ENCODE measurements at places on chromosomes 2 and 18. TPM values are rescaled to one million over a fixed set of nuclear protein-coding genes. Genes with fewer than 3 reads are reported as not detected.

DNA sequence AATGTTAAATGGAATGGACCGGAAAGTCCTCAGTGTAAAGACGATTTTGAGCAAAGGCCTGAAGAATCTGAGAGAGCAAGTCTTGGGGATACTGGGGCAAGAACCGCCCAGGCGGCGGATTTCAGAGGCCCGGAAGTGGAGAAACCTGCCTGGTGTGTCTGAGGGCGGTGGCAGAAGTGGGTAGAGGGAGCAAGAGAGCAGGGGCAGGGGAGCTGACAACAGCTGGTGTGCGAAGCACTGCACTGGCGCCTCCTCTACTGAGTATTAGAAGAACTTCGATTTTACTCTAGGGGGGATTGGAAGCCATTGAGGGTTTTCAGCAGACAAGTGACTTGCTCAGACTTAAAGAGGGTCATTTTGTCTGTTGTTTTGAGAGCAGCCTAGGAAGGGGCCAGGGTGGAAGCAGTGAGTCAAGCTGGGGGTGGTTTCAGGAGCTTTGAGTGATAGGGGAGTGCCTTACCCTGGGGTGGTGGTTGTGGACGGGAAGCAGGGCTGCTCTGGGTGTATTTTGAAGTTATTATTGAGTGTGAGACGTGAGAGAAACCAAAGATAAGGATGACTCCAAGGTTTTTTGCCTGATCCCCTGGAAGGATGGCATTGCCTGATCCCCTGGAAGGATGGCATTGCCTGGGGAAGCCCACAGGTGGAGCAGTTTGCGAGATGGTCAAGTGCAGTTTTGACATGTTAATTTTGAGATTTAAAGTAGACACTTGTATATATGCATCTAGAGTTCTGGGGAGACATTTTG is 52.5 kb downstream of the ZNF236 start:
- DNase-seq = no peak

DNA sequence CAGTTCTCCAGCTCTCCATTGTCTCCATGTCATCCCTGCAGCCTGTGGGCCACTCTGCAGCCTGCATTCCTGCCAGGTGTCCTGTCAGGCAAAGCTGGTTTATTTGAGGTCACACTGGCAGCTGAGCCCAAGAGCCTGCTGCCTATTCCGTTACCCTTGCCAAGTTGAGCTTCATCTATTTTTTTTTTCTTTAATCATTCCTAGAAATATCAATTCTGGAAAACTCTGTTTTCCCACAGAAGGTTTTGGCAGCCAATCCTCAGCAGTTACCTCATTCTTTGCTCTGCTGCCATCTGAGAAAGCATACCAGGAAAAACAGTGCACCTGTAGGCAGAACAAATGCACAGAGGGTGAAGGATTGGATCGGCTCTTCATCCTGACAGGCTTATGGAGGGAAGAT is 411.0 kb upstream of the ACVR2A start:
- DNase-seq = peak; percentile 88

Gene ANKRD23
- total RNA-seq = 2.2 TPM

DNA sequence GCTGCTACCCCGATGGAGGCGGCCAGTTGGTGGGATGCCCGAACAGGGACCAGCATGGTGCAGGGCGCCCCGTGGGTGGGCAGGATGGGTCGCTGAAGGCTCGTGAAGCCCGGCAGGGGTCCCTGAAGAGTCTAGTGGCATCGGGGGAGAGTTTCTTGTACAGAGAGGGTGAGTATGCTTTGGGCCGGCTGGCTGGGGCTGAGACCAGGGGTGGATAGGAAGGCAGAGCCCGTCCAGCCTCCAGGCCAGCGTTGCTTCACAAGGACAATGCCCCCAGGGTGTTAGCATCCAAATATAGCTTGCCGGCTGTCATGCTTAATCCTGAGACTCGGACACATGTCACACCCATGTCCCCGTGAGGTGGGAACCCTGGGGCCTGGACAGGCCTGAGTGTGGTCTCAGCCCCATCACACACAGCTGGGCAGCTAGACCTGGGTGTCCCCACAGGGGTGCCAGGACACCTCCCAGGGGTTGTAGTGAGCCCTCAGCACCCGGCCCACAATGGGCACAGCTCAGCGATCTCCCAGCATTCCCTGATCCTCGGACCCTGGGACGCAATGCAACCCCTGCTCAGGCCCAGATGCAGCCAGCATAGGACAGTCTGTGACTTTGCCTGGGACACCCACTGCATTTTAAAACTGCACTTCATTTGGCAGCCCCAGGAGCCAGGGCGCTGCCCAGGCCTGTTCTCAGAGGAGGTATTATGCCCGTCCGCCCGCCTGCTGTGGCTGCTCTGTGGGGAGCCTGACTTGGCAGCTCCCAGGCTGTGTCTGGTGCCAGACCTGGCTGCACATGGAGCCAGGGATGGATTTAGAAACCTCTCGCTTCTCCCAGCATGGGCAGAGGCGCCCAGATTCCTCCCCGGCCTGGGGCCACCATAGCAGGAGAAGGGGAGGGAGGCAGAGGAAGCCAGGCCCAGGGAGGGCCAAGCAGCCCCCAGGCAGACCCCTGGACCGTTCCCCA is 36.4 kb downstream of the RAMP1 start:
- peak; percentile 58 for DNase-seq

Gene CYP27A1
- not detected for total RNA-seq

Gene FER1L5
- total RNA-seq = not detected

Gene MTERF4
- 24.9 TPM for total RNA-seq

DNA sequence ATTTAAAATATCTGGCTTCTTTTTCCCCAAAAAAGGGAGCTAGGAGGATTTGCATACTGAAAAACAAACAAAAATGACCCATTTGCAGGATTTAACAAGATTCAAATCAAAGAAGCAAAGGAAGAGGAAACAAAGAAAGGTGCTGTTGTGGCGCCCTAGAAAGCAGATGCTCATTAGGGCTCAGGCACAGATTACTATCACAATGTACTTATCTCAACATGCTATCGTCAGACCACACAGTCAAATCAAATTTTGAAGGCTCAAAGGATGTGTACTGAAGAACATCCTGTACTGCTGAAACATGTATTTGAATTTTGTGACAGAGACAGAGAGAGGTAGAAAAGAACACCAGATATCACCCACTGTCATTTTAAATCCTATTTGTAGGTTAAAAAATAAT is 10.9 kb downstream of the RBMS1 start:
- no peak for DNase-seq

- DNase-seq = no peak
Measured at GRCh38 chr18:35171315-35171987, 69.4 kb upstream of the ZNF397 start.

DNA sequence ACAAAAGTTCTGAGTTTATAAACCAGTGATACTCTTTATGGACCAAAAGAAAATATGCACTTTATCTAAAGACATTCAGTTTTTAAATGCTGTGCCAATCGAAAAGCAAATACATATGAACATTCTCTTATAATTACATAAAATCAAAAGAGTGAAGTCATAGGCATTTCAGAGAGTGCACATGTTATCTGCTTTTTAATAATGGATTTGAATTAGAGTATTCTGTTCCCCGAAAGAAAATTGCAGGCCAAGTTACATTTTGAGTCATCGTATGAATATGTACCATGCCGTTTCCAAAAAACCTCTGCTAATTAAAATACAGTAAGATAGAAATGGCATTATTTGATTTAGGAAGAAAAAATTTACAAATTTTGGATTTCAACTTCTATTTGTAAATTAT is 565.7 kb downstream of the ZEB2 start:
- no peak for DNase-seq

DNA sequence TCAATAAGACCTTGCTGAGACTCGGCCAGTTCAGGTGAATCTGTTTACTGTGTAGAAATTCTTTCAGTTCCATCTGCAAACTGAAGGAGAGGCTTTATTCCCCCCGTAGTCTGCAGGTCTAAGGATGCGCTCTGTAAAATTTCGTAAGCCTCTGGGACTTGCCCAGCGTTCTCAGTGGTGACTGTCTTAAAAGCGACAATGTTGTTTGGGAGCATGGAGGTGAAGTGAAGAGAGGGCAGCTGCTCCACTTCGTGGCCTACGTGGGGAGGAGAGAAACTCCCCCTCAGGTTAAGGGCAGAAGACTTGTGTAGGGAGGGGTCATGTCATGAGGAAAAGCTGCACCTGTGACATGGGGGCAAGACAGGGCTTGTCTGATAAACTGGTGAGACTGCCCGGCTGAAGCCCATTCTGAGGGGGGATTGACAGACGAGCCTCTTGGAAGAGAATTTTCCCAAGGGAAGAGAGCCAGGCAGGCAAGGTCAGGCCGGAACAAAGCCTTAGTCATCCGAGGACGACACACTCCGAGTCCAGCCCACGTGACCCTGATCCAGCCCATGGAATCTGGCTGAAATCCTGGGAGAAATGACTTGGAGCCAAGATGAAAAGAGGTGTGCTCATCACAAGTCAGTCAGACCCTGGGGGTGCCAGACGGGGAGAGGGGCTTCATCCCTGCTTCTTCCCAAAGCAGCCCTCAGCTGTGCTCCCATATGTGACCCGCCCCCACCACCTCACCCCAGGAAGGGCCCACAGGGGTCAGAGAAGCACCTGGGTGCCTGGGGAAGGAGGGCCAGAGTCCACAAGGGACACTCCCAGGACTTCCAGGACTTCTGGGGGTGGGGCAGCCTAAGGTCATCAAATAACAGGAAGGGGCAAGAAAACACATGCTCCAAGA is 88.5 kb upstream of the SH3BP4 start:
- peak; percentile 8 for DNase-seq

- DNase-seq = no peak
Measured at GRCh38 chr18:22307528-22307927, 110.2 kb downstream of the CTAGE1 start.

GRCh38 chr2:144114760-144115159 is 405.2 kb downstream of the ZEB2 start:
- DNase-seq = no peak

Gene RAPH1
- total RNA-seq = 4.4 TPM

Measured in G401 (cell line).